ENCODE measurements at places on chromosomes 1 and 21.

GRCh38 chr1:186858923-186859322, 30.2 kb downstream of the PLA2G4A start:
- DNase-seq = no peak

GRCh38 chr1:44237721-44238457, 24.6 kb downstream of the DMAP1 start:
- DNase-seq = peak; percentile 87

DNA sequence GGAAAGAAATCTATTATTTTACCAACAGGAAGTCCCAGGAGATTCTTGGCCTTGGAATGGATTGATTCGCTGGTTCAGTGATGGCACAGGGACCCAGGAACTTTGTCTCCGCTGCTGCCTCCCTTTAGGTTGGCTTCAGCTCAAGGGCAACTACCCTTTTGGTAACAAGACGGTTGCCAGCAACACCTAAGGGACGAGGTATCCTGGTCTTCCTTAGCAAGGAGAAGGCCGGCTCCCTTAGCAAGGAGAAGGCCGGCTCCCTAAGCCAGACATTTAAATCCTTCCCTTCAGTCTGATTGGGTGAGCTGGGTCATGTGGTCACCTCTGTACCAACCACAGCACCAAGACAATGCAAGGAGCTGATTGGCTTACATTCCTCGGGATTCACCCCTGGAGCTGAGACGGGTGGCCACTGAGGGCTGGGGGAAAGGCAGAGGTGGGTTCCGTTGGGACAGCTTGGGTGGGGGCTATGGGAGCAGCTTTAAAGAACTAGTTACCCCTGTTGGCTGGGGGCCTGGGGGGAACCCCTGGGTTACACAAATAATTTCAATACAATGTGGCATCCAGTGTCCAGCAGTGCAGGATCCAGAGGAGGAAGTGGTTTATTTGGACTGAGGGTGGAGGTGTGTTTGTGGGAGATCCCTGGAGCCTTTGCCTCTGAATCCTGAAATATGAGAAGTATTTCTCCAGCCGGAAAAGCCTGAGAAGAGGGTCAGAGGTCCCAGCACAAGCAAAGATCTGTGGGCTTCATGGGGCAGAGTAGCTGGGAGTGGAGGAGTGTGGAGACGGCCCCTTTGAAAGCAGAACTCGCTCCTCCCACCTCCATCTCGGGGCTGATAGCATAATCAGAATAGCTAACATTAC, 20.7 kb upstream of the CLIC4 start:
- peak; percentile 81 for DNase-seq

DNA sequence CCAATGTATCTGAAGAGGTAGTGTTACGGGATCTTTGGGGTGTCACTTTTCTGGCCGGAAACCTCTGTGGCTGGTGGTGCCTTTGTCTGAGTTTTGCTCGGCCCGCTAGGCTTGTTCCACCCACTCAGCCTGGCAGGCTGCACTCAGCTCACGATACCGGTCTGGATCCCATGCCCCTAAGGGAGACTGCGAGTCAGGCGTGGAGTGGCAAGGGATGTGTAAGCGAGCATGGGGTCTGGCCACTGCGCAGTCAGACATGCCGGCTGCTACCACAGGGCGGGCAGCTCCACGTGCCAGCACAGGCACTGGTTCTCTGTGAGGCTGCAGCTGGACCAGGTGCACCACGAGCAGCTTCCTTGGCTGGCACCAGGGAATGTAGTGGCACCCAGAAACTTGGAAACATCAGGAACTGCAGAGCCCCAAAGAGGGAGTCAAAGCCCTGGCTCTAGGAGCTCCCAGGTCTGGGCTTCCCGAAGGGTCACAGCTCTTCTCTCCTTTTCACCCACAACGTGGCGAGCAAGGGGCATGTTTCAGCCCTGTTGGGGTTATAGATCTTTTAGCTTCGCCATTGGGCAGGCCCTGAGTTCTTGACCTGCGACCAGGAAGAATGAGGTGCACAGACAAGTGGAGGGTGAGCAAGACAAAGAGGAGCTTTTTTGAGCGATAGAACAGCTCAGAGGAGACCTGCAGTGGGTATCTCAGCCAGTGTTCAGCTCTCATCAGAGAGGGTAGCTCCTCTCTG, 23.8 kb upstream of the LRRC8C start:
- no peak for DNase-seq

- DNase-seq = no peak
Observed at GRCh38 chr1:207412845-207413244, 41.3 kb upstream of the CR2 start.

DNA sequence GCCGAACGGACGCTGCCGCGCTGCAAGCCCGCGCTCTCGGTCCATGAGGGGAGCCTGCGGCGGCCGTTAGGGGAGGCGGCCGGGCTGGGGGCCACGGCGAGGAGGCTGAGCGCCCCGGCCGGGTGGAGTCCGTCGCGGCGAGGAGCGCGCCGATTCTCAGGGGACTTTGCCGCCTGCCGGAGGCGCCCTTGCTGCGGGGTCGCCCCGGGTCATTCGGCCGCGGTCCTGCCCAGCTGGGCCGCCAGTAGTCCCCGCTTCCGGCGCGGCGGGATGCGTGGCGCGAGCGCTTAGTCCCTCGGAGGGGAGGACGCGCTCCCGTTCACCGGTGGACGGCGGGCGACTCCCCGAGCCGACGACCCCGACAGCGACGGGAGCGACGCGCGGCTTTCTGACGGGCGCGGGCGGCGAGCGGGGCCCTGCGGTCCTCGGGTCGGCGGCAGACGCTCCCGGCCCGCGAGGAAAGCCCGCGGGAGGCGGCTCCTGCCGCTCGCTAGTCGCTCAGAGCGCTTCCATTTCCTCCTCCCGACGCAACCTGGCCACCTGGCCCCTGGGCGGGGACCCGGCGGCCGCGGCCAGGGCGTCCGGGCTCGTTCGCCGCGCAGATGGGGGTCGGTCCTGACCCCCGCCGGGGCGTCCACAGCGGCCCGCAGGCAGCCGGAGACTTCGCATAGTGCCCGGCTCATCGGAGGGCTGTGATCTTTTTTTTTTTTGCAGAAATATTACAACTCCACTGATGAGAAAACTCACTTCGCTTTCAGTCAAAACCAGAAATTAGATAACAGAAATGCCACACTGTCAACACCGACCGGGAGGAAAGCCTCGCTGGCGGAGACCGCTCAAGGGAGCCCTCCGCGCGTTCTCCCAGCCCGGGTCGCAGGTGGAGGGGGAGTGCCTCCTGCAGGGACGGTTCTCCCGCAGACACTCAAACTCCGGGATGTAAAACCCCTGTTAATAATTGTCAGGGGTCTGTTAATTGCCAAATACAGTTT, 641 bp upstream of the ZBTB21 start:
- peak; percentile 21 for DNase-seq

- DNase-seq = no peak
Observed at GRCh38 chr1:52268372-52268771, 97.6 kb downstream of the CC2D1B start.

- no peak for DNase-seq
Observed at GRCh38 chr1:225453797-225454648, 26.2 kb upstream of the LBR start.

DNA sequence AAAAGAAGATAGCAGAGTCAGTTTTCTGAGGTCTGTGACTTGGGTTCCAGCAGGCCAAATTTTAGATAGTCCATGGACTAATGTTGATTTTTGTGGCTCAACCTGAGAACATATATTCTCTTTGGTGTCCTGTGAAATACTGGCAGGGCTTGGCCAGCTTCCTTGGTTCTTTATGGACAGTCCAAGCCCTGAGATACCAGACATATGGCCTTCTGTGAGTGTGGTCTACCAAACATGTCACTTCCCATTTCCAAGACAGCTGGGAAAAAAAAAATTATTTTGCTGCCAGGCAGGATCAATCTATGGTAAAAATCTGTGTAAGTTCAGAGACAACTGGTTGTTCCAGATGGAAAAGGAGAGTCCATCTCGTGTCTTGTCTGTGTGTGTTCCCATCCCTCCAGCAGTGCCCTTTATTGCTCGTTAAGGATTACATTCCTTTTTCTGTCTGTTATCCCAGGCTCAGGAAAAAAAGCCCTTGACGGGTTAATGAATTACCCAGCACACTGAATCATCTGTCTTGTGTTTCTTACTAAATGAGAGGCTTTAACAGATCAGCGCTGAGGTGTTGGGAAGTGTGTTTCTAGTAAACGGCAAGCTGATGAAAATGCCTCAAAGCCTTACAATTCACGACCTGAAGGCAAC, 33.4 kb upstream of the XPR1 start:
- no peak for DNase-seq

DNA sequence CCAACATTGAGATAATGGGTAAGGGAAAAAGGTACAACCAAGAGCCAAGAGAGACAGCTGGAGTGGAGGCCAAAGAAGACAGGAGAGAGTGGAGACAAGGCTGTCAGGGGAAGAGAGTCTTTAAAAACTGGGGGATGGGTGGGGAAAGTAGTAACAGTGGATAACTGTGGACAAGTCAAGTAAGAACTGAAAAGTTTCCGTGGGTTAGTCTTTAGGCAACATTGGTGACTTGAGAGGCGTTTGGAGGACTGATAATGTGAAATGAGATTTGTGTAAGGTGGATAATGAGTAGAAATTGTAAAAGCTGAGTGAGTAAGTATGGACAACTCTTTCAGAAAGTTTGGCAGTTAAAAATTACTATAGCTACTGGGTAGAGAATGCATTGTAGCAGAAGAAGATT, 10.4 kb downstream of the PPP2R5A start:
- DNase-seq = no peak

DNA sequence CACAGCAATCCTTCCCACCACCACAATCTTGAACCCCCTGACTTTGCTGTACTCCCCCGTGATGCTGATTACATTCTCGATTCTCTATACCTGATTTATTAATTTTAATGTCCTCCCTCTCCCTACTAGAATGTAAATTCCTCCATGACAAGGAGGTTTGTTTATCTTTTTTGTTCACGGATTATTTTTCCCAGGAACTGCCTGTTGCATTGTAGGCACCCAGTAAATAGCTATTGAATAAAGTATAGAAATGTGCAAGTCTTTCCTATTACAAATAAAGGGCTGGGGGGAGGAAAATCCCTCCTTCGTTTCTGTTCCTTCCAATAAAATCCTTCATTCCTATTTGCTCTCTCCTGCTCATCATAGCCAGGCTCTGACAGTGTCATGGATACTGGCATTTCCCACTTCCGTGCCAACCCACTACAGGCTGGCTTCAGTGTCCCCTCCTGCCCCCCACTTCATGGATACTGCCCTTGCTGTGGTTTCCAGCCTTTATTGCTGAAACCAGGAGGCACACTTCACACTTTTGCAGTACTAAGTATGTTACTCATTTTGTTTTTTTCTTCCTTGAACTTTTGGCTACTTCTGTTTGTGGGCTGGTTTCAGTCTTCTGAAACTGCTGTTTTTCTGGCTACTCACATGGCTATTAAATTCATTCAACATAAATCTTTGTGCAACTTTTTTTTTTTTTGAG, 7.5 kb downstream of the KIF1B start:
- DNase-seq = no peak

GRCh38 chr1:12549460-12550349, 68.3 kb downstream of the DHRS3 start:
- DNase-seq = no peak

DNA sequence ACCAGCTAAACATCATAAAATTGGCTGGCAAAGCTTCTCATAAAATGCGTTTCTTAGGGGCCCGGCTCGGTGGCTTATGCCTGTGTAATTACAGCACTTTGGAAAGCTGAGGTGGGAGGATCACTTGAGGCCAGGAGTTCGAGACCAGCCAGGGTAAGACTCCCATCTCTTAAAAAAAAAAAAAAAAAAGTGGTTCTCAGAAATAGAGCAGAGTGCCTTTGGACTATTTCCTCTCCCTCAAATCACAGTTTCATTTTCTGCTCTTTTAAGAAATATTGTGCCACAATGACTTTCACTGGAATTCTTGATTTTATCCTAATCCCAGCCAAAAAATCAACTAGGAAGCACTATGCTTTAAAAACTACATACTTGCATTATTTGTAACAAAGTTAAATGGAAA, 13.3 kb downstream of the HSF2BP start:
- DNase-seq = no peak

DNA sequence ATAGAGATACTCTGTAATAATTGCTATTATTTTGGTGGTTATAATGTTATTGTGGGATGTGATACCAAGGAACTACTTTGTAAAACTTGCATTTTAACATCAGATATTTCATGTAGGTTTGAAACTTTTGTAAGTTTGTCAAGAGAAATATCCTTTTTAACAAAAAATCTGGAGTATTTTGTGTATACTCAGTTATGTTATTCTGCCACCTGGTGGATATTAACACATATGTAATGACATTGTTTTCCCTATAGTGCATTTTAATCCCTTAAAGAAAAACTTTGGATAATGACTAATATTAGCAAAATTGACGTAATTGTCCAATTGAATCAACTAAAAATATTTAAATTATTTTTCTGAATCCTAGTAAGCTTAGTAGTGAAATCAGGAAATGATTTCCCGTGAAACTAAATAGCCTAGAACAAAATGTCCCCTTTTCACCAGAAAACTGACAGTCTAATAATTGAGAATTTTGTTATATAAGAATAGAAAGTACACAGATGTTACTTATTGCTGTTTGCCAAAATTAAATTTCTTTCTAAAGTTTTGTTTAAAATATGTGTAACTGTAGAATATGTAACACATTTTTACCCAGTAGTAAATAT, 39.6 kb downstream of the KCTD3 start:
- DNase-seq = no peak

DNA sequence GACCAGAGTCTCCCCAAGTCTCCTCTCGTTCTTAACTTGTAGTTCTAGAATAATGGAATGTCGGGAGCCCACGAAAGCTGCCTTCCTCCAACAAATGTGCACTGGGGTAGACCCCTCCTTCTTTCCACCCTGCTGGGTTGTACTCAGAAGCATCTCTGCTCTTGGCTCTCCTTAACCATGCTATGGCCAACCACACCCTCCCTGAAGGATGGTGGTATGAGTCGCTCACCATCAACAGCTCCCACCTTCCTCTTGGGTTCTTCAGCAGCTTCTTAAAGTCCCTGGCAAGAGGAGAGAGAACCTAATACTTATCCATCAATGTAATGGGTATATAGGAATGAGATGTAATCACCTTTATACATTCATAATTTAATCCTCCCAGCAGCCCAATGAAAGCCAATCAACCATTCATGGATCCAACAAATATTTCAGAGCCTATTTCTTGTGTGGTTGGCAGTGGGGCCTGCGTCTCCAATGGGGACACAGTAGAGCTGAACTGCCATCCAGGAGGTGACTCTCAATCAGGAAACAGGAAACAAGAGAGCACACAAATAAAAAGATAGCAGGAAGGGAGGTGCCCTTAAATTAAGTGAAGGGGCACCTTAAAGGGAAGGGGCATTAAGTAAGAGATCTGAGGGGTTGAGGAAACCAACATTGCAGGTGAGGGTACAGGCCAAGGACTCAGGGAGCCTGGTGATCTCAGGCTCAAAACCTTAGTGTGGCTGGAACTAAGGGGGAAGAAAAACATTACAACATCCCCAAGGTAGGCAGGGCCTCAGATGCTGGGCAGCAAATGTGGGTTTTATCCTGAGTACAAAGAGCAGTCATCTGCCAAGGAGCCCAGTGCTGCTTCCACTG, 64.4 kb upstream of the ETS2 start:
- no peak for DNase-seq

- DNase-seq = no peak
Observed at GRCh38 chr1:198678901-198679329, 40.1 kb downstream of the PTPRC start.

- no peak for DNase-seq
Observed at GRCh38 chr1:154765970-154766369, 104.1 kb downstream of the KCNN3 start.
